ENCODE measurements at places on chromosomes 4 and X.

- DNase-seq, result no peak
Measured at GRCh38 chrX:31236231-31236630, 164.4 kb upstream of the FTHL17 start.

- DNase-seq, result no peak
Measured at GRCh38 chrX:131577413-131577812, 33.5 kb downstream of the OR13H1 start.

DNA sequence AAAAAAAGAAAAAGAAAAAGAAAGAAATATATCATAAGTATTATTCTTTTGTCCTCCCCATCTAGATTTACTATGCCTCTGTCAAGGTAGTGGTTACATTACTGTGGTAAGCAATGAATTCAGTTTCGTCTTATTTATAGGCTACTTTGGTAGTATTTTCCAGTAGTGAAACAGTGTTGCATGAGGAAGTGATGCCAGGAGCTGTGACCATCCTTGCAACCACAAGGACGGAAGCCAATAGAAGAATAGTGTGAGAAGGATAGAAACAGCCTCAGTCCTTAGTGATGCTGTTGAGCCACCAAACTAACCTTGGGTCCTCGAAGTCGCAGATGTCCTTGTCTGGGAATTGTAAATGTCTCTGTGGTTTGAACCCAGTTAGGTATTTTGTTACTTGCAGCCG is 328.5 kb downstream of the PPP3CA start:
- no peak for DNase-seq

DNA sequence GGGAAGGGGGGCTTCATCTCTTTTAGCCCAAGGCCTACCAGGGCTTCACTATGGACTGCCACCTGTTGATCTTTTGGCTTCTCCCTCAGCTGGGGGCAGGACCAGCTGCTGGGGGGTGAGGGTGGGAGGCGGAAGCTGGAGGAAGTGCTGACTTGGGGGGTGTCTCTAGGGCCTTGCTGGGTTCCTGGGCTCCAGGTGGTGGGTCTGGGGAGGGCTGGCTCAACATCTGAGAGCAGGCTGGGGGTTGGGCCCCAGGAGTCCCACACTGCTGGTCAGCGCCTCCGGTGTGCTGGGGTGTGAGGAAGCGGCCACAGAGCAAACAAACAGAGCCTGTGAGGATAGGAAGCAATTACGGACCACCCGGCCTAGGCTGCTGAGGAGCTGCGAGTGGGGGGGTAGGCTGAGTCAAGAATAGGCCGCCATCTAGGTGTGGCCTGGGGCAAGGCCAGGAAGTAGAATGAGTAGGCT is 85.7 kb downstream of the EFNB1 start:
- DNase-seq, result no peak

DNA sequence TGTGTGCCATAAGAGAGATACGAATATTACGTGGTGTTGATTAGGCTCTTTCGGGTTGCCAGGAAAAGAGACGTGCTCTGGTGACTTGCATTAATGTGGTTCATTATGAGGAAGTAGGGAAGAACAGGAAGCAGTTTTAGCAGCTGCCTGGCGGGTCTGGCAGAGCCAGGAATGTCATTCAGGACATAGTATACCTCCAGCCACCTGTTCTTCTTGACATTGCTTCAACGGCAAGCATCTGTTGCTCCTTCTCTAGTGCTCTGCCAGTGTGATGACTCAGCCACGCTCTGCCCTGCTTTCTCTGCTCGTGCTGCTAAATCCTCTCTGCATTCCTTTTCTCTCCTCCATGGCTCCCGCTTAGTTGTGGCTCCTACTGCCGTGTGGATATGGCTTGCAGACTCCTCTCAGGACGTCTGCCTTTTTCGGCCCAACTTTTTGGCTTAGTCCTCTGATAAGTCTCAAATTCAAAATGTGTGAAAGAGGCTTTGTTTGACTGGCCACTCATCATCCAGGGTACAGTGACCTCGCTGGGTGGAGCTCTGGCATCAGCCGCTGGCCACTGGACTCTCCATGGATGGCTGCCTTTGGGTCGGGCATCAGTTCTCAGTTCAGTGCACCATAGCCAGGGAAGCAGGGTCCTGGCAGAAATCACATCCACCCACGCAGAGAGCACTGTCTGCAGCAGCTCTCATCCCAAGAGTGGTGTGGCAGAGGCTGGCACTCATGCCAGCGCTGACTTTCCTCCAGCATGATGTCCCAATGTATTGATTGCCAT is 89.3 kb upstream of the KLF3 start:
- DNase-seq, result no peak

- DNase-seq, result no peak
Measured at GRCh38 chr4:19615086-19615689, 636.5 kb upstream of the SLIT2 start.

DNA sequence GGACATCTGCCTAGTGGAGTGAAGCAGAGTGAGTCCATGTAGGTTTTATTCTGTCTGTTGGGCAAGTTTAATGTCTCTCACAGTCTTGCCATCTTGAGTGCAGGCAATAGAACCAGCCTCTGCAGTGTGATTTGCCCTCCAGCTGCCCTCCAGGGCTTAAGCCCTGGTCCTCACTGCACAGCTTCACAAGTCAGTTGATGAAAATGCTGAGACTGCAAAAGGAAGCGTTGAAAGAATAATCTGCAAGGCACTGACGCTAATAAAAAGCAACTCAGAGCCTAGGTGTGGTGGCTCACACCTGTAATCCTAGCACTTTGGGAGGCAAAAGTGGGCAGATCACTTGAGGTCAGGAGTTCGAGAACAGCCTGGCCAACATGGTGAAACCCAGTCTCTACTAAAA is 54.1 kb upstream of the PHOX2B start:
- no peak for DNase-seq

- no peak for DNase-seq
Measured at GRCh38 chr4:20646287-20646686, 54.0 kb upstream of the PACRGL start.

GRCh38 chr4:7352486-7352885 is 82.2 kb downstream of the PSAPL1 start:
- DNase-seq, result no peak

GRCh38 chr4:185809121-185809520 is 2.9 kb downstream of the SORBS2 start:
- no peak for DNase-seq

DNA sequence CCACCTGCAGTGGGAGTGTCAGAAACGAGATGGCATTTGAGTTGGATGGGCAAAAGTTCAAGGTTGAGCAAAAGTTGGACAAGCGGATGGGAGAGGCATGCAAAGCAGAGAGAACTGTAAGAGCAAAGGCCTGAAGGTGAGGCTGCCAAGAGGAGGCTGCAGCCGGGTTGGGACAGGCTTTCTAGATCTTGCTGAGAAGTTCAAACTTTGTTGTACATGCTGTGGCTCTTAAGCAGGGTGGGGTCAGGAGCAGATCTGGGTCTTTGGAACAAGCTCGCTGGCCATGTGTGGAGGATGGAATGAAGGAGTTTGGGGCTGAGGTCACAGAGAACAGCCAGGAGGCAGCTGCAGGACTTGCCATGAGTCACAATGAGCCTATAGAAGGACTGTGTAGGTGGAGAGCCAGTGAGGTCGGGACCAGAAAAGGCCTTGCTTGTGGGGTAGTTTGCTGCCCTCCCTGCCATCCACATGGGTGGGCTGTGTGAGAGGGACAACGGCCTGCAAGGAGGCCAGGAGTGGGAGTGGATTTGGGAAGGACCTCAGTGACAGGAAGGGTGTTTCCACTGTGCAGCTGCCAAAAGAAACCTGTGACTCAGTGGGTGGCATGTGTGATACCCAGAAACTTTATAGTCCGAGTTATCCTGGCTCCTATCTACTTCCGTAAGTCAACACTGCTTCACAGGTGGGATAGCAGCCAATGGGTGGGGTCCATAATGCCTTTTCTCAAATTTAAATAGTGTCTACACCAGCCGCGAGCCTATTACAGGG is 210.4 kb downstream of the MID1IP1 start:
- no peak for DNase-seq

- no peak for DNase-seq
Measured at GRCh38 chrX:73206366-73206765, 8.3 kb downstream of the NAP1L2 start.

- DNase-seq, result no peak
Measured at GRCh38 chr4:163148466-163149336, 18.0 kb downstream of the NAF1 start.

GRCh38 chr4:184383497-184384055 is 90.8 kb downstream of the IRF2 start:
- no peak for DNase-seq

GRCh38 chr4:110361921-110362320 is 114.0 kb upstream of the ENPEP start:
- no peak for DNase-seq

- DNase-seq, result no peak
Measured at GRCh38 chr4:67933038-67933437, 30.3 kb downstream of the TMPRSS11A start.

DNA sequence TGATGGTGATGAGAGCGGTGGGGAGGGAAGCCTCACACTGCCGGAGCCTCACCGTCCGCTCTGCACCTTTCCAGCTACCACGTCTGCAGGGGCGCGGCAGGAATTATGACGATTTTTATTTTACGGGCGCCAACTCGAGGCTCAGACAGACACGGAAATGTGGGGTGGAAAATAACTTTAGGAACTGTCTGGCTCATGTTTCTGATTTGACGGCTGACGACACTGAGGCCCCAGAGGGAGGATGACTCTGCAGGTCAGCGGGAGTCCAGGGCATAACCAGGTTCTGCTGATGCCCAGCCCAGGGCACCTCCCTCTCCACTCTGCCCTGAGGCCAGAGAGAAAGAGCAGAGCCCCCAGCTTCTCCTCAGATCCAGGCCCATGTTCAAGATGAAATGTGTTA is 43.9 kb downstream of the C4orf50 start:
- no peak for DNase-seq

GRCh38 chr4:174582463-174582862 is 60.2 kb upstream of the HPGD start:
- no peak for DNase-seq
